IMR-90 (cell line): ENCODE measurements at places on chromosomes 7 and 10. TPM values are rescaled to one million over a fixed set of nuclear protein-coding genes. Genes with fewer than 3 reads are reported as not detected.
A peak's percentile ranks its signal among the peaks of the same experiment; 100 is the strongest.

DNA sequence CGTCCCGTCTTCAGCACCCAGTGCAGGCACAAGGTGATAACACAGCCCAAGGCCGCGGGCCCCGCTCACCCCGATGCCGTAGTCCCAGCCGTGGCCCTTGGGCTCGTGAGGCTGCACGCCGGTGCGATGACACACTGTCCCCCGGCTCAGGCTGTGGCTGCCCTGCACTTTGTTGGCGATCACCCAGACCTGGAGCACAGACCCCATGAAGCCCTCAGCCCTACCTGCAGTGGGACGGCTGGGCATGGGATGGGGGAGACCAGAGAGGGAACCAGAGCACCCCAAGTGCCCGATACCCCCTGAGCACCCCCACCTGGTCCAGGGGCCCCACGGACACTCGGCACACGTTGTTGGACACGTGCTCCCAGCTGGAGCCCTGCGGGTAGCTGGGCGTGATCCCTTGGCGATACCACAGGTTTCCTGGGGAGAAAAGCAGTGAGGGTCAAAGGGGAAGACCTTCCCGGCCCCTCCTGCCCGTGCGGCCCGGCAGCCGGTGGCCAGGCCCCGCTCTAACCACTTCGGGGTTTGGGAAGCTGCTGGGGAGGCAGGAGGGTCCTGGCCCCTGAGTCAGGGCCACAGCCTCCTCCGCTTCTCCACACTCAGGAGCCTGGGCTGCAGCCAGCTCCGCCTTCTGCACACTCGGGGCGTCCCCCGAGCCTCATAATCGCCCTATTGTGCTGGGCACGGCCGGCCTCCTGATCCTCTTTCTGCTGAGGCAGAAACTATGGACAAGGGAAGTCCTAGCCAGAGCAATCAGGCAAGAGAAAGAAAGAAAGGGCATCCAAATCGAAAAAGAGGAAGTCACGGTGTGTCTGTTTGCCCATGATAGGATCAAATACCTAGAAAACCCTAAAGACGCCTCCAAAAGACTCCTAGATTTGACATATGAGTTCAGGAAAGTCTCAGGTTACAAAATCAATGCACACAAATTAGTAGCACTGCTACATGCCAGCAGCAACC is 6.7 kb downstream of the BHLHA15 start:
- peaks cover 3% of the 10 kb centered on the region for H3K4me1 ChIP-seq
- no peak overlapping the region for H3K27ac ChIP-seq
- no peak for DNase-seq
- peaks cover 27% of the 10 kb centered on the region for H3K36me3 ChIP-seq

DNA sequence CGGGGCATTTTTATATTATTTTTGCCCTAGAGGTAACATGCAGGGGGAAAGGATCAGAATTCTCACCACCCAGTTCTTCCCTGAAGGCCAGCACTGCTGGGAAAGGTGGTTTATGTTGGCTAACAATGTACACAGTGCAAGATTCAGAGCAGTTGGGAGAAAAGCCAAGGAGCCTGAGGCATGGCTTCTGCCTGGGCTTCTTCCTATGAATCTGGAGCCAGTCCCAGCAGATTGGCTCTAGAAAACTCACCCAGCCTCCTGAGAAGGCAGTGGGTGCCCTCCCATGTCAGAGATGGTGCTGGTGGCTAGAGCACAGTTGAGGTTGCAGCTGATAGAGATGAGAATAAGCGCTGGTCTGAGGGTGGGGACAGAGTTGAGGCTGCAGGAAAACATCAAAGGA is 44.7 kb upstream of the GPR26 start:
- no peaks in the 10 kb centered on the region for H3K27me3 ChIP-seq
- no peaks in the 10 kb centered on the region for H3K4me1 ChIP-seq
- no peak overlapping the region for H3K27ac ChIP-seq
- H3K36me3 ChIP-seq, result no peaks in the 10 kb centered on the region

Gene ADAM22
- under 0.01 and 0.18 TPM in 2 replicates for total RNA-seq

Gene ZNF862
- 3.3 and 5.9 TPM in 2 replicates for total RNA-seq

DNA sequence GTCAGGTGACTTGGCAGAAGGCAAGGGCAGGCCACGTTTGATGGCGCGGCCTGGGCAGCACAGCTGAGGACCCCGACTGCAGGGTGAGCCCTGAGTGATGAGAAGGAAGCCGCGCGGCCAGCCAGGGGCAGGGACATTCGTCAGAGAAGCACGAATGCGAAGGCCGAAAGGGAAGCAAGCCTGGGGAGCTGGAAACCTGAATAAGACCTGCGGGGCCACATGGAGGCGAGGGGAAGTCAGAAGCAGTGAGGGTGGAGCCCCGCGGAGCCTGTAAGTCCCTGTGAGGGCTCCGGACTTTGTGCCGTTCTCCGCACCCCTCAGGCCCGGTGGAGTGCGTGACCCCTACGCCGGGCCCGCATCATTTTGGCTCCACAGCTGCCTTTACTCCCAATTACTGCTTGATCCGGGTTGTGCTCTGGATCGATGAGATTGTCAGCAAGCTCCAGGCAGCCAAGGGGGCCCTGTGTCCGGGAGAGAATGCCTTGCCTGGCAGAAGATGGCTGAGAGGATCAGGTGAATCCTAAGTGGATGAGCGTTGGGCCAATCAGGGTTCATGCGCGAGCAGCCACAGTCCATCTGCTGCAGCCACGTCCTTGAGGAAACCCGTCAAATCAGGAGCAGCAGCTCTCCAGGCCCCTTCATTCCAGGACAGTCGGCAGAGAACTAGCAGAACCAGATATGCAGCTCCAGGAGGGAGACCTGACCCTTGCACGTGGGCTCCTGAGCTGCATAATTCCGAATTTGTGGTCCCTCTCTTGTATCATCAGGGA is 293.3 kb upstream of the SHH start:
- no peaks in the 10 kb centered on the region for H3K36me3 ChIP-seq
- H3K4me1 ChIP-seq, result no peaks in the 10 kb centered on the region

DNA sequence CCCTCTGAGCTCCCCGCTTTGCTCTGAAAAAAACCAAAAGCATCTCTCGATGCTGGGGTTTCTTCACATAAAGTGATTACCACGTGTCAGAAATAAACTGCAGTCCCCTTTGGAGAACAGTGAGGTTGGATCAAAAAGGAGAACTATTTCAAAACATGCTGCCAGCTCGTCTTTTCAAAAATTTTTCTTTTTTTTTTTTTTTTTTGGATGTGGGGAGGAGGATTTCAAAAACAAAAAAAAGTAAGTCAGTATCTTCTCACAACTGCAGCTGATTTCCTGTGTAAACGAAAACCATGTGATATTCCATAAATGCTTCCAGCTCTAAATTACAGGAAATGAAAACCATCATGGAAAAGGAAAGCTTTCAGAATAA is 155.0 kb upstream of the LYZL2 start:
- peak overlapping the region; percentile 97 for H3K27ac ChIP-seq
- DNase-seq, result peak; percentile 72
- H3K4me1 ChIP-seq, result peaks cover 22% of the 10 kb centered on the region
- peak overlapping the region; percentile 49 for H3K4me3 ChIP-seq

- peak; percentile 54 for DNase-seq
- H3K36me3 ChIP-seq, result no peaks in the 10 kb centered on the region
- no peaks in the 10 kb centered on the region for H3K27me3 ChIP-seq
- no peak overlapping the region for H3K4me3 ChIP-seq
Measured at GRCh38 chr7:119964788-119965542, 308.0 kb upstream of the KCND2 start.

Gene PNLIP
- not detected in 2 replicates for total RNA-seq

DNA sequence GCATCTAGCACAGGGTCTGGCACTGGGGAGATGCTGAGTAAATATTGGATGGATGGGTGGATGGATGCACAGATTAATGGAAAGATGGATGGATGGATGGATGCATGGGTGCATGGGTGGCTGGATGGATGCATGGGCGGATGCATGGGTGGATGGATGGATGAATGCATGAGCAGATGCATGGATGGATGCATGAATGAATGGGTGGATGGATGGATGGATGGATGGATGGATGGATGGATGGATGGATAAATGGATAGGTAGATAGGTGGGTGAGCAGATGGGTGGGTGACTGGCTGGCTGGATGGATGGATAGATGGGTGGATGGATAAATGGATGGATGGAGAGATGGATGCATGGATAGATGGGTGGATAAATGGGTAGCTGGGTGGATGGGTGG is 5.7 kb downstream of the PAX4 start:
- no peaks in the 10 kb centered on the region for H3K36me3 ChIP-seq
- no peak for DNase-seq
- H3K4me3 ChIP-seq, result no peak overlapping the region
- H3K27ac ChIP-seq, result no peak overlapping the region
- H3K4me1 ChIP-seq, result no peaks in the 10 kb centered on the region

Gene RTKN2
- 0.90 and 2.2 TPM in 2 replicates for total RNA-seq

DNA sequence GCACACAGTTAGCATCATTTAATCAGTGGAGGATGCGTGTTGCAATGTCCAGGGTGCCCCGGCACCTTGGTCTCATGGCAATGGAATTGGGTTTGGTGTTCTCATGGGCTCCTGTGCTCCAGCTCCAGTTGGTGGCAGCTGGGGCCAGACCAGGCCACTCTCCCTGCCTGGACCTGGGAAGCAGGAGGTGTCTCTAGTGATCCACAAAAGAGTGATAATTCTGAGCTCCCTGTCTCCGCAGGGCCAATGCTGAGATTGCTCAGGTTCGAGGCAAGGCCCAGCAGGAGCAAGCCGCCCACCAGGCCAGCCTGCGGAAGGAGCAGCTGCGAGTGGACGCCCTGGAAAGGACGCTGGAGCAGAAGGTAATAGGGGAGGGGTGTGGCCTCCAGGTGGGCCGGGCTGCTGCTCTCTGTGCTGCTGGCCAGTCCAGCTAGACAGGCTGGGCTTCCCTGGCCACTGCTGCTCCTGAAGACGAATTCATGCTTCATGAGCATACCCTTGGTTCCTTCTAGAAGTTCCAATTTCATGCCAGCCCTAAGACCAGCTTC is 21.7 kb upstream of the BTBD16 start:
- H3K36me3 ChIP-seq, result no peaks in the 10 kb centered on the region
- H3K4me3 ChIP-seq, result no peak overlapping the region
- DNase-seq, result no peak
- H3K4me1 ChIP-seq, result no peaks in the 10 kb centered on the region

DNA sequence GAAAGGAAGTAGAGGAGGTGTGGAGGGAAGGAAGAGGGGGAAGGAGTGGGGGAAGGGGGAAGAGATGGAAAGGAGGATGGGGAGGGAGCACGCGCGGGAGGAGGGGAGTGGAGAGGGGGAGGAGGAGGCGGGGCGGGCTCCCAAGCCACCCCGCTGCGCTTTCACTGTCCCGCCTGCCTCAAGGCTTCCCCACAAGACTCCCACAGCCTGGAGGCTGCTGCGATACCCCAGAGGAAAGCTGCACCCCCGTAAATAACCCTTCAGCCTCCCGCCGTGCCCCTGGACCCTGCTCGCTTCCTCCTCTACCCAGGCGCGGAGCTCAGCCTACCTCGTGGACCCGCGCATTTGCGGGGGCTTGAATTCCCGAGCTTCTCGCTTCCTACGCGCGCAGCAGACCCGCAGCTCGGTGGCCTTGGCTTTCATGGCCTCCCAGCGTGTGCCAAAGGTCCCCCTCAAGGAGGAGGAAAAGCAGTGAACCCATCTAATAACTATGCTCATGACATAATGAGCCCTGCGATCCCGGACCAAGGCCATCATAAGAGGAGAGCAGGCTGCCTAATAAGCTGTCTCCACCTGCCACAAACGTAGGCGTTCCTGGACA is at the start of gene C10orf67:
C10orf67 (minus strand) TSS at position 557 of the 601 bp plus-strand sequence; CDS start at position 534, 23 bp downstream.
- peak within 1 kb of the TSS; percentile 25 for H3K27ac ChIP-seq
- no peaks in the 10 kb centered on the region for H3K36me3 ChIP-seq
- H3K4me1 ChIP-seq, result peaks cover 3% of the 10 kb centered on the region
- H3K27me3 ChIP-seq, result no peaks in the 10 kb centered on the region

Gene IFIT3
- total RNA-seq, result 7.3 and 7.8 TPM in 2 replicates

Gene CHRM2
- total RNA-seq, result 144 and 184 TPM in 2 replicates
